ENCODE measurements at places on chromosomes 4 and X. TPM values are rescaled to one million over a fixed set of nuclear protein-coding genes. Genes with fewer than 3 reads are reported as not detected.

GRCh38 chrX:102712216-102712966 is at the start of gene GPRASP2:
Gene GPRASP2 (plus strand): TSS chrX:102712448. CDS start chrX:102714870, 2,422 bp downstream.
- DNase-seq = peak; percentile 47
- H3K27ac ChIP-seq = peak within 1 kb of the TSS; percentile 58
- H3K4me1 ChIP-seq = no peaks in the 10 kb centered on the region
- peaks cover 17% of the 10 kb centered on the region for H3K27me3 ChIP-seq

GRCh38 chr4:150962245-150962644 is 52.8 kb downstream of the LRBA start:
- H3K4me3 ChIP-seq = no peak overlapping the region
- H3K36me3 ChIP-seq = no peaks in the 10 kb centered on the region
- no peak overlapping the region for H3K27ac ChIP-seq
- no peak for DNase-seq
- H3K4me1 ChIP-seq = no peaks in the 10 kb centered on the region
- no peaks in the 10 kb centered on the region for H3K27me3 ChIP-seq

GRCh38 chrX:127243654-127244053 is 424.1 kb downstream of the PRR32 start:
- H3K27me3 ChIP-seq = no peaks in the 10 kb centered on the region
- H3K27ac ChIP-seq = no peak overlapping the region
- no peak for DNase-seq
- no peaks in the 10 kb centered on the region for H3K36me3 ChIP-seq
- no peaks in the 10 kb centered on the region for H3K4me1 ChIP-seq

TMSB15C gene
- 0.11 TPM for total RNA-seq

DNA sequence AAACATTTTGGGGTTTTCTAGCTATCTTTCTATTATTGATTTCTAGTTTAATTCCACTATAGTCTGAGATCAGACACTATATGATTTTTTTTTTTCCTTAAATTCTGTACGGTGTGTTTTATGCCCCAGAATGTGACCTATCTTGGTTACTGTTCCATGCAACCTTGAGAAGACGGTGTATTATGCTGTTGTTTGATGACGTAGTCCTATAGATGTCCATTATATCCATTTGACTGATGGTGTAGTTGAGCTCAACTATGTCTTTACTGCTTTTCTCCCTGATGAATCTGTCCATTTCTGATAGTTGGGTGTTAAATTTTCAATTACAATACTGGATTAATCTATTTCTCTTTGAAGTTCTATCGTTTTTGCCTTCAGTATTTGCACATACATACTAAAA is 212.5 kb downstream of the NDST4 start:
- DNase-seq = no peak
- H3K27me3 ChIP-seq = no peaks in the 10 kb centered on the region
- no peaks in the 10 kb centered on the region for H3K36me3 ChIP-seq
- no peak overlapping the region for H3K27ac ChIP-seq
- no peak overlapping the region for H3K4me3 ChIP-seq
- H3K4me1 ChIP-seq = no peaks in the 10 kb centered on the region

DNA sequence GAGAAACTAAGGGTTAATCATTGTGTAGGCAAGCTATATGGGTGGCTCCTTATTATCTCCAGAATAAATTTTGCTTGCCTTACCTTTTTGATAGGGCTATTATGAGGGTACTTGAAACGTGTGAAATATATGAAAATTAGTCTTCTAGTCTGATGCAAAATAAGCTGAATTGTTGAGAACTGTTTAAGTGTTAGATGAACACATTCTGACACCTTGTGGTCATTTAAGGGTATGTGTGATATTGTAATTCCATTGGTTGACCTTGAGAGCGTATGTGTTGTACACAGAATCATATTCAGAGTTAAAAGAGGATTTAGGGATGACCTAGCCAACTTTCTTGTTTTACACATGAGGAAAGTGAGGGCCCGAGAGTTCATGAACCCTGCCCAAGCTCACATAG is 44.6 kb upstream of the LINC00632 start:
- H3K4me1 ChIP-seq = no peaks in the 10 kb centered on the region
- no peak overlapping the region for H3K27ac ChIP-seq
- H3K4me3 ChIP-seq = no peak overlapping the region
- H3K27me3 ChIP-seq = no peaks in the 10 kb centered on the region
- H3K36me3 ChIP-seq = no peaks in the 10 kb centered on the region
- DNase-seq = no peak

DNA sequence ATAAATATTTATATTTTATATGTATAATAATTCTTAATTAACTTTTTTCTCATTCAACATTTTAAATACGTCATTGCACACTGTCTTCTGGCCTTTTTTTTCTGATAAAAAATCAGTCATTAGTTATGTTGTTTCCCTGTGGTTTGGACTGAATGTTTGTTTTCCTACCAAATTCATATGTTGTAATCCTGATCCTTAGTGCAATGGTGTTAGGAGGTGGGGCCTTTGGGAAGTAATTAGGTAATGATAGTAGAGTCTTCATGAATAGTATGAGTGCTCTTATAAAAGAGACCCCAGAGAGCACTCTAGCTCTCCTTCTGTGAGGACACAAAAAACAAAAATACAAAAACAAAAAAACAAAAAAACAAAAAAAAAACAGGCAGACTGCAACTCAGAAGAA is 117.2 kb downstream of the GASK1B start:
- H3K4me3 ChIP-seq = no peak overlapping the region
- no peaks in the 10 kb centered on the region for H3K36me3 ChIP-seq
- H3K27me3 ChIP-seq = no peaks in the 10 kb centered on the region
- H3K27ac ChIP-seq = no peak overlapping the region

DNA sequence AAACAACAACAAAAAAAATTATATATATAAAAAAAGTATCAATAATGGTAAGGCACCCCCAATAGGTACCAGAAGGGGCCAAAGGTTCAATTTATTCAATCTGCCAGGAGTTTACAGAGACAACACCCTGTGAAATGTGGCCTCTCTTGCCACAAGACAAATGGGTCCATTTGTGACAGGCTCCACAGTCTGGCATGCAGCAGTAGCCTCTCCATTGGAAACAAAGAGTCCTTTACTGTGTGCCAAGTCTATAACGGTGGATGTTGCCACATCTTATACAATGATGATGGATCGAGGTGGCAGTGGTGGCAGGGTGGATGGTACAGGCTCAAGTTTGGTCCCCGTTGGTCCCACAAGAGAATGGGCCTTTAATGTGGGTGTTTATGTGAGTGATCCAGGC is 70.1 kb upstream of the SH3RF1 start:
- H3K36me3 ChIP-seq = no peaks in the 10 kb centered on the region
- no peak for DNase-seq
- H3K4me3 ChIP-seq = no peak overlapping the region

GRCh38 chr4:13611283-13611842 is 16.2 kb downstream of the BOD1L1 start:
- H3K36me3 ChIP-seq = peaks cover 9% of the 10 kb centered on the region
- H3K27me3 ChIP-seq = no peaks in the 10 kb centered on the region
- DNase-seq = no peak
- no peaks in the 10 kb centered on the region for H3K4me1 ChIP-seq

GRCh38 chrX:115449742-115450141 is 111.2 kb upstream of the PLS3 start:
- no peaks in the 10 kb centered on the region for H3K4me1 ChIP-seq
- no peak overlapping the region for H3K4me3 ChIP-seq
- no peak overlapping the region for H3K27ac ChIP-seq
- H3K27me3 ChIP-seq = no peaks in the 10 kb centered on the region
- peak; percentile 66 for DNase-seq

DNA sequence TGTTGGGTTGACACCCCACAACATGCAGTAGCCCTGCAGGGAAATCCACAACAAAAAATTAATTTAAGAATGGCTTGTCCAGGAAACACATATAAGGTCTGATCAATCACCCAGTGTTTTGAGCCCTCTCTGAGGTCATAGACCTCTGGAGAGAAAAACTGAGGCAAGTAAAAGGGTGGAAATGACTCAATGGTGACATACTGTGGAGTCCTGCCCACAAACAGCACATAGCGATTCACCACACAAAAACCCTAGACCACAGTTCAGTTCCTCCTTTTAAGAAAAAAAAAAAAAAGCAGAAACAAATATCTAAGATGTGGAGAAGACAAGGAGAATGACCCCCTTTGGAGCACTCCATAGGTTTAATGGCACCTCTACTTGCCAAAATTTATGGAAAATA is 2691.0 kb downstream of the PCDH7 start:
- no peak for DNase-seq
- H3K4me3 ChIP-seq = no peak overlapping the region
- no peaks in the 10 kb centered on the region for H3K4me1 ChIP-seq
- H3K27ac ChIP-seq = no peak overlapping the region
- H3K36me3 ChIP-seq = no peaks in the 10 kb centered on the region

GRCh38 chr4:109690690-109691410 is 12.4 kb downstream of the CASP6 start:
- DNase-seq = no peak
- no peaks in the 10 kb centered on the region for H3K4me1 ChIP-seq
- peaks cover 78% of the 10 kb centered on the region for H3K36me3 ChIP-seq
- no peak overlapping the region for H3K4me3 ChIP-seq

GRCh38 chrX:69153060-69153730 is 12.1 kb downstream of the PJA1 start:
- DNase-seq = no peak
- no peak overlapping the region for H3K4me3 ChIP-seq
- no peaks in the 10 kb centered on the region for H3K27me3 ChIP-seq
- H3K36me3 ChIP-seq = no peaks in the 10 kb centered on the region

HSFX2 gene
- total RNA-seq = not detected

SMIM10 gene
- total RNA-seq = 1.6 TPM

SH3D19 gene
- total RNA-seq = 59.0 TPM

RAB39B gene
- total RNA-seq = not detected

PCDH18 gene
- 8.8 TPM for total RNA-seq

DNA sequence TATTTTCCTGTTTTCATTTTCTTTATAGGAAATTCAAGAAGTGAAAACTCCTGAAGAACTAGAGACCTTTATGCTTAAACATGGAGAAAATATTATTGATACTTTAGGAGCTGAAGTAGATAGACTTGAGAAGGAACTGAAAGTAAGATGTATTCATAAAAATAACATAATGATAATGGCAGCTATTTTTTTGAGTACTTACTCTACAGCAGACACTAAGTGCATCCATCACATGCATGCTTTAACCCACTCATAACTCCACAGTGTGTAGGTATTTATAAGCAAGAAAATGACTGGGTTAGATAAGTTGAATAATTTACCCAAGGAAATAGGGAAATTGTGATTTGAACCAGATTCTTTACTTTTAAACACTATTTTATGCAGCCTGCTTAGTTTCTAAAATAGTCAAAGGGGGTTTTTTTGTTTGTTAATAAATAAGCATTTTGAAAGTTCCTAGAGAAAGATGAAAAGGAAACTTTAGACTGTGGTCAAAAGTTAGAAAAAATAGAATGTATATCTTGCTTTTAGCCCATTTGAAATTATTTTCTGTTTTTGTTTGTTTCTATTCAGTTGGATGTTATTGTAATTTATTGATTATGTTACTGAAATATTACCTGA is 74.2 kb downstream of the BEND4 start:
- peaks cover 34% of the 10 kb centered on the region for H3K36me3 ChIP-seq
- H3K4me1 ChIP-seq = no peaks in the 10 kb centered on the region
- no peak overlapping the region for H3K4me3 ChIP-seq
- H3K27me3 ChIP-seq = no peaks in the 10 kb centered on the region
- H3K27ac ChIP-seq = no peak overlapping the region
- no peak for DNase-seq

GRCh38 chrX:100731441-100732281 is at the start of gene SYTL4:
Gene SYTL4 (minus strand): TSS chrX:100732121. CDS start chrX:100702037, 30,084 bp downstream.
- no peak within 1 kb of the TSS for H3K27ac ChIP-seq
- peak within 1 kb of the TSS; percentile 62 for H3K4me3 ChIP-seq

GRCh38 chrX:139647597-139647996 is 60.4 kb downstream of the MCF2 start:
- no peaks in the 10 kb centered on the region for H3K36me3 ChIP-seq
- H3K27ac ChIP-seq = no peak overlapping the region
- H3K4me1 ChIP-seq = no peaks in the 10 kb centered on the region
- no peak for DNase-seq

USP17L11 gene
- total RNA-seq = not detected

DNA sequence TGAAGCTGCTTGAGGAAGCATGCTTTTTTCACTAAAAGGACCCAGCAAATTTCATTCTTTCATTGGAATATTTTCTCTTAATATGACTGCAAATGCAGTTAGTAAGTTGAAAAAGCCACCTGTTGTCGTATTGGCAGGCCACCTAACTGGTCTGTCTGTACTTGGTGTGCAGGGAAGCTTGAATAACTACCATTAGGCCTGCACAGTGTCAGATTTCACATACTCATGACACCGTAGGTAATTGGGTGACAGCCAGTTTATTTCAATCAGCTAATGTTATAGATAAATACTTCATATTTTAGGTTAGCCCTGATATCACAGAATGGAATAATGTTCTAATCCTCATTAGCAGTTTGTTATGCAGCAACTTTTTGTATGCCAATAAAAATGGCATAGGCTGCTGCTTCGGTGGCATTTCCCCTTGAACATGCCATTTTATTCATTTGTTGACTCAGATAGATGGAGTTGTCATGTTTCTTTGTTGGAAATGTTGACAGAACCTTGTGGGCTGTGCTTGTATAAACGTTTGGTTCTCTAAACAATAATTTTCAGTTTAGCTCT is 173.7 kb downstream of the RPA4 start:
- no peaks in the 10 kb centered on the region for H3K27me3 ChIP-seq
- no peak overlapping the region for H3K4me3 ChIP-seq
- no peak for DNase-seq
- no peaks in the 10 kb centered on the region for H3K36me3 ChIP-seq
- no peaks in the 10 kb centered on the region for H3K4me1 ChIP-seq

DNA sequence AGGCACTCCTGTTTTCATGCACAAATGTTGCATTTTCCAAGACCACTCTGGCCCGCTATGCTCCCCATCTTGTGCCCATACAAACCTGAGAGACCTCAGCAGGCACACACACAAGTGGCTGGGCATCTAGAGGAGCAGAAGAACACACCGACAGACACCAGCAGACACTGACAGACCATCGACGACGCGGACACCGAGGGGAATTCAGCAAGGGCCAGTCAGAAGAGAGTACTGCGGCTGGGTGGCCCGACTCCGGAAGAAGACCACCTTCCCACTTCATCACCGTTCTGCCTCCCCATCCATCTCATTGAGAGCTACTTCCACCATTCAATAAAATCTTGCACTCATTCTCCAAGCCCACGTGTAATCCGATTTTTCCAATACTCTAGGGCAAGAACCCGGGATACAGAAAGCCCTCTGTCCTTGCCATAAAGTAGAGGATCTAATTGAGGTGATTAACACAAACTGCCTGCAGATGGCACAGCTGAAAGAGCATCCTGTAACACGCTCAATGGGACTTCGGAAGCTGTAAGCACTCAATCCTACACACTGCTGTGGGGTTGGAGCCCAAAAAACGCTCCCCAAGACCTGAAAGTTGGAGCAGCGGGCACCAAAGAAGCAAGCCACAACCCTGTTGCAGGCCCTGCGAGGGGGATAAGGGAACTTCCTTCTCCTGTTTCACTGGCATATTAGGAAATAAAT is 780.9 kb downstream of the ARAP2 start:
- no peak overlapping the region for H3K4me3 ChIP-seq
- DNase-seq = peak; percentile 29
- no peaks in the 10 kb centered on the region for H3K4me1 ChIP-seq
- no peaks in the 10 kb centered on the region for H3K36me3 ChIP-seq
- H3K27me3 ChIP-seq = no peaks in the 10 kb centered on the region
- no peak overlapping the region for H3K27ac ChIP-seq

Data from psoas muscle (tissue), 8 donors.